Tibial nerve (tissue), 4 donors: ENCODE measurements at places on chromosomes 16 and 17.

- DNase-seq: no peak
These were observed 69.2 kb upstream of the ALOX12 start for GRCh38 chr17:6926667-6927066.

DNA sequence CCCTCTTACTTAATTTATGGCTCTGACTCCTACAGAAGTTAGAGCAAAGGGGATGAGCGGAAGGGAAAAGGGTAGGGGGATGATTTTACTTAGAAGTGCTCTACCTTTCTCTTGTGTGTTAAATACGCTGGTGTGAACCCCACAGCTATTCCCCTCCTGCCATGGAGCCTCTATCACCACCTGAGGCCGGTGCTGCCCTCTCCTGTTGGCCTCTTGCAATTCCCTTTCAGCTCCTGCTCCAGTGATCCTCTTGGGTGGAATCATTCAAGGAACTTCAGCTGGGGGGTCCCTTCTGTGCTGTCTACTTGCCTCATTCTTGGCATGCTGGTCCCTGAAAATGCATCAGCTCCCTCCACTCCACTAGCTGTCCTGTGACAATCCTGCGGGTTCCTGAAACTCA, 41.8 kb upstream of the CDH8 start:
- DNase-seq: no peak

DNA sequence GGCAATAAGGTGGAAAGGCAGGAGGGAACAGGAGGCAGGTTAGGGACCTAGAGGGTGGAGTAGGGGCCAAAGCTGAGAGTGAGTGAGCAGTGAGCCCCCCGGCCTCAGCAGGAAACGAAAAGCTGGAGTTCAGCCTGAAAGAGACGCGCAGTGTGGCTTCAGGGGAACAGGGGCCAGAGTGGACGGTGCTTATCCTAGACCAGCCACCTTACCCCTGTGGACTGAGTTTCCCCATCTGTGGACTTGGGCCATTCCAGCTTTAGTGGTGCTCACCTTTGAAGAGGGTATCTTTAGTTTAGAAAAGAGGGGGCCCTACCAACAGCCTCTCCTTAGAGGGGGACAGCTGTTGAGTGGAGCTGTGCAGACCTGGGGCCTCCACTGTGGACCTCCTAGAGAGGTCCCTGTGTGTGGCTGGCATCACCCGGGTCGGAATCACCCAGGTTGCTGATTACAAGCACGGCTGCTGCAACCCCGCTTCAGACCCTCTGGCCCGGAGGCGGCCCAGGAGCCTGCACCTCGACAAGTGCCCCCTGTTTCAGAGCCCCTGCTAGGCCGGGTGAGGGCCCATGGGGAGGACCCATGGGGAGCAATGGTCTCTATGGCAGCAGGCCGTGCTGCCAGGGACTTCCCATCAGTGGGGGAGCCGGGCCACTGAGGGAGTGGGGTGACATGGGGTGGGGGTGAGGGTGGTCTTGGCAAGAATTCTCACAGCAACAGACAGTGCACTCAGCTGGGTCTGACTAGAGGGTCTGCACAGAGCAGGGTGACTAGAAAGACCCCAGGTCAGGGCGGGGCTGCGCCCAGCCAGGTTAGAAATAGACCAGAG, 2.6 kb downstream of the GPR142 start:
- DNase-seq: no peak

DNA sequence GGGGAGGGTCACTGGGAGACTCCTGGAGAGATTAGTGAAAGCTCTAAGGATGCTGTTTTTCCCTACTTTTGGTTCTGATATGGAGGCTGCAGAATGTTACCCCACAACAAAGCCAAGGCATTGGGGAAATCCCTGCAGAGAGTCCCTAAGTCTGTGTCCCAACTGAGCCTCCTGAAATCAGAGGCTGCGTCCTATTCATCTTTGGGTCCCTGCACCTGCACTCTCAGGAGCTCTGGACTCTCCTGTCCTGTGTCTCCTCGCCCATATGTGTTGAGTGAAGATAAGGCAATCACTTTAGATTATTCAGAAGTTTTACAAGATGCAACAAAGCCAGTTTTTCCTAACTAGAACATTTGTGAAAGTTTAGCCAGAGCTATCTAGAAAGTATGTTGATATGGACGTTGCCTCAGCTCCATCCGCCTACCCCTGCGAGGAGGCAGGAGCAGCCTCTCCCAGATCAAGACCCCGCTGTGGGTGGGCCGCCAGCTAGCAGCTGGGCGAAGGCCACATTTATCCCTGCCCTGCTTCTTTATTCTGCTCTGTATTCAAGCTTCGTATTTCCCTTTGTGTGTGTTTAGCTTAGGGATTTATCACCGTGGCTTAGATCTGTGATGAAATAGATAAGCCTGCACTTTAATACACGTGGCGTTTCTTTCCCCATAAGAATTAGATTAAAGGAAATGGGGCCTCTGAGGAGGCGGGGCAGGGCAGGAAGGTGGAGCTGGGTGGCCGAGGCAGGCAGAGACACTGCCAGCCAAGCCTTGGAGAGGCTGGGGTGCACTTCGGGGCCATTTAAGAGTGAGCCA, 37.4 kb downstream of the SHISA6 start:
- no peak for DNase-seq

DNA sequence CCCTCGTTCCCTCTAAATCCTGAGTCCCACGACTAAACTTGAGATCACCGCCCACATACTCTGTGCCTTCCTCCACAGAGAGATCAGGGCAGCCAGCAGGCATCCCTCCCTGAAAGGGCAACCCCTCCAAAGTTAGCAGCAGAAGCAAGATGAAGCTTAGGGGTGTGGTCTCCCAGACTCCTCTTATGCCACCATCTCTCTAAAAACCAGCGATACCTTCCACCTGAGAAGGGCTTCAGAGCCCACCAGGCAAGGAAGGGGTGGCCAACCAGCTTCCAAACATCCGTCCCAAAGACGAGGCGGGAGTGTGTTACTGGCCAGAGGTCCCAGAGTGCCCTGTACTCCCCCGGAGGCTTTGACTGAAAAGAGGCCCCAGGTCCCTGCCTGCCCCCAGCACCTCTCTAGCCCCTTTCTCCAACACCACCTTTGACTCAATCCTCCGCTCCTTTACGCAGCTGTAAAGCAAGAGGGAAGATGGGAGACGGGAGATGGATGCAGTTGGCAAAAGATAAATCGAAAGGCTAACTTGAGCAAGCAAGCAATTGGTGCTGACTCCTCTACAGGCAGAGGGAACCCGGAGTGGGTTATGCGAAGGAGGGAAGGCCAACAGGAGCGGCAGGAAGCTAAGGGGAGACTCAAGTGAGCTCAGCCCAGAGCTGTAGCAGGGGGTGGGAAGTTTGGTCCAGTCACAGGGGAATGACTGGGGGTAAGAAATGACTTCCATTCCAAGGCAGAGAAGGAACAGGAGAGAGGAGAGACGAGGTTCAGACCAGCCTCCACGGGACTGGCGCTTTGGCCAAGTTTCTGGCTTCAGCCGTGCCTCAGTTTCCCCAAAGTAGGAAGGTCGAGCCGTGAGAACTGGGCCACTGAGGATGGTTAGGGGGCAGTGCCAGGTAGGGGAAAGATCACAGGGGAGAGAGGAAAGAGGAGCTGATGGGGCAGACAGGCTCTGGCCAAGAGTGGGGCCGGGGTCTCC, 1.0 kb downstream of the ST3GAL2 start:
- no peak for DNase-seq
